ENCODE measurements at places on chromosomes 6 and 20.

DNA sequence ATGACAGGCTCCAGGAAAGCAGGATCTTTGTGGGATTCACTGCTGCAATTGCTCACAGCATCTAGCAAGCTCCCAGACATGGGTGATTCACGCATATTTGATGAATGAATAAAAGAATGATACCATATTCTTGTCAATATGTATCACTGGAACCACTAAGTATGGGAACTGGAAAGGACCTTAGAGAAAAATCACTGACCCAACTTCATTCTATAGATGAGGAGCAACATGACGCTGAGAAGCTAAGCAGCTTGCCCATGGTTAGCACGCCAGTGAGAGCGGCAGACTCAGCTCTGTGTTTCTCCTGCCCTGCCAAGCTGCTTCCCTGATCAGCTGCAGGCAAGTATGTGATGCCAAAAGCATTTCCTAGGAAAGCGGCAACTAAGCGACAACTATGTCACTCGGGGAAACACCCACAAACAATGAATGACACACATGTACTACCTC lies 66.8 kb downstream of the PPP1R3G start:
- DNase-seq: no peak

- peak; percentile 29 for DNase-seq
These were observed 931 bp downstream of the UFL1 start for GRCh38 chr6:96522465-96523009.

DNA sequence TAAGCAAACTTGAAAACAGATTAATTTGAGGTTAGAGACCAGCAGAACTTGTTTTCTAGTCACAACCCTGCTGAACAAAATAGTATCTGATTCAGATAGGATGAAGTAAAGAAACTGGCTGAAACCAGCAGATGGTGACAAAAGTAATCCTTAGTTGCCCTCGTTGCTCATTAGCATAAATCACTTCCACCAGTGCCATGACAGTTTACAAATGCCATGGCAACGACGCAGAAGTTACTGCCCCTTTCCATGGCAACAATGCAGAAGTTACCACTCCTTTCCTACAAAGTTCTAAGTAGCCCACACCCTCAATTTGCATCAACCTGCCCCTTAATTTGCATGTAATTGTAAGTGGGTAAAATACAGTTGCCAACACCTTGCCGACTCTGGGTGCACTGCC lies 23.7 kb downstream of the SNRPB start:
- peak; percentile 70 for DNase-seq

- DNase-seq: peak; percentile 64
These were observed 118.1 kb downstream of the VEGFA start for GRCh38 chr6:43887906-43888683.

- peak; percentile 45 for DNase-seq
These were observed 9.3 kb downstream of the CARMIL1 start for GRCh38 chr6:25288518-25288917.

DNA sequence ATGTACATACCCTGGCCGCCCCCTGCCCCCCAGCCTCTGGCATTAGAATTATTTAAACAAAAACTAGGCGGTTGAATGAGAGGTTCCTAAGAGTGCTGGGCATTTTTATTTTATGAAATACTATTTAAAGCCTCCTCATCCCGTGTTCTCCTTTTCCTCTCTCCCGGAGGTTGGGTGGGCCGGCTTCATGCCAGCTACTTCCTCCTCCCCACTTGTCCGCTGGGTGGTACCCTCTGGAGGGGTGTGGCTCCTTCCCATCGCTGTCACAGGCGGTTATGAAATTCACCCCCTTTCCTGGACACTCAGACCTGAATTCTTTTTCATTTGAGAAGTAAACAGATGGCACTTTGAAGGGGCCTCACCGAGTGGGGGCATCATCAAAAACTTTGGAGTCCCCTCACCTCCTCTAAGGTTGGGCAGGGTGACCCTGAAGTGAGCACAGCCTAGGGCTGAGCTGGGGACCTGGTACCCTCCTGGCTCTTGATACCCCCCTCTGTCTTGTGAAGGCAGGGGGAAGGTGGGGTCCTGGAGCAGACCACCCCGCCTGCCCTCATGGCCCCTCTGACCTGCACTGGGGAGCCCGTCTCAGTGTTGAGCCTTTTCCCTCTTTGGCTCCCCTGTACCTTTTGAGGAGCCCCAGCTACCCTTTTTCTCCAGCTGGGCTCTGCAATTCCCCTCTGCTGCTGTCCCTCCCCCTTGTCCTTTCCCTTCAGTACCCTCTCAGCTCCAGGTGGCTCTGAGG lies 7.6 kb downstream of the CDKN1A start:
- no peak for DNase-seq

GRCh38 chr20:48648482-48649051 lies 179.2 kb downstream of the PREX1 start:
- DNase-seq: no peak
